ENCODE measurements at places on chromosomes 5 and 9.

GRCh38 chr5:143682246-143682905 is 129.6 kb upstream of the HMHB1 start:
- no peak for DNase-seq

DNA sequence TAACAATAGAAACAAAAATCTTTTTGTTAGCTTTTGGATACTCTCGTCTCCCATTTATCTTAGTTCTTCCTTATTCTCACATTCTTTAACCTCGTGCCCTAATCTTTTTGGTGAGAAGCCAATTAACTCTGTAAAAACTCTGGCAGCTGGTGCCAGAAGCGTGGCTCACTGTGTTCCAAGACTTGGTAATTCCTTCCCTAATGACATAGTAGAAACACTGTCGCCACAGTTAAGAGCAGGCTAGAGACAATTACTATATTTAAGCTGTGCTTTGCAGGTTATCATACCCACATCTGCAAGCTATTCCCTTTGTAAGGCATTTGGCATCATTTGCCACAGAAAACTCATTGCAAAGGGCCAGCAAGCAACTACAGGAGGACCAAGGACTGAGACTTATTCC is 160.9 kb upstream of the PIK3R1 start:
- DNase-seq = no peak

DNA sequence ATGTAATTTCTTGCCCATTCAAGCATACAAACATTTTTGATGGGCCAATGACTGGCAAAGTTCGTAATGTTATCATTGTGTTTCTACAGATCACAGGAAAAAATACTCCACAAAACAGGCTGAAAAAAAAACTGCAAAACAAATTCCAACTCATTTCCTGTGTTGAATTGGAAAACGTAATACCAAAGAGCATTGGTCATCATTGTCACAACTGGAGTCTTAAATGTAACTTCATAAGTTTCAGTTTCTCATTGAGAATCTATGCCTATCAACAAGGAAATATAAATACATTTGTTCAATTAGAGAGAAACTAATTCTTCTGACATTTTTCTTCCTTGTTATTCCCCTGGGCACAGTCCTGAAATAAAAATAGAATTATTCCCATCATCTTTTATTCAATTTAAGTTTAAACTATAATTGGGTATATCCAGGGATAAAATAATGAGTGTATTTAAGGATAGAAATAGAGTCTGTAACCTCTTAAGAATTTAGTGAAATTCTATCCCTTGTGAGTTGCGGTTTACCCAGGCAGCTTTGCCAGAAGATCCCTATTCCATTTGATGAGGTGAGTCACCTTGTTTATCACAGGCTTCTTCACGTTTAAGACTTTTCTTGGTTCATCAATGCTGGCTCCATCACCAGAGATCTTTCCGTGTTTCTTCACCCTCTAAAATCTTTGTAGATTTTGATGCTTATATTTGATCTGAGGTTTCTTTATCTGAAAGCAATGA is 112.7 kb upstream of the ITGA1 start:
- DNase-seq = no peak

- DNase-seq = no peak
Measured at GRCh38 chr9:115117999-115118878, at the start of gene TNC. Gene TNC (minus strand): TSS chr9:115118157. CDS start chr9:115091018, 27,139 bp downstream.

DNA sequence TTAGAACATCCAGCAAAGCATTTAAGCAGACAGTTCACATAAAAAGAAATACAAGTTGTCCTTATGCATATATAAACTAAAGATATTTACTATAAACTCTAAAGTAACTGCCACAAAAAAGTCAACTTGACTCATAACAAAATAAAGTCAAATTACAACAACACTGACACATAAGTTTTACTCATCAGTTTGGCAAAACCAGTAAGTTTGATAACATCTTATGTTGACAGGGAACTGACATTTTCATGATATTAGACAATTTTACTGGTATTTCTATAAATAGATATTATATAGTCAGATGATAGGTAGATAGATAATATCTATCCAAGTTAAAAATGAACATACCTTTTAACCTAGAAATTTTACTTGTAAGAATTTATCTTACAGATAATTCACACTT is 9.9 kb upstream of the TSLP start:
- no peak for DNase-seq
